IPS-NIHi11 (cell line): ENCODE measurements at places on chromosomes 1 and 21.
A peak's percentile ranks its signal among the peaks of the same experiment; 100 is the strongest.

DNA sequence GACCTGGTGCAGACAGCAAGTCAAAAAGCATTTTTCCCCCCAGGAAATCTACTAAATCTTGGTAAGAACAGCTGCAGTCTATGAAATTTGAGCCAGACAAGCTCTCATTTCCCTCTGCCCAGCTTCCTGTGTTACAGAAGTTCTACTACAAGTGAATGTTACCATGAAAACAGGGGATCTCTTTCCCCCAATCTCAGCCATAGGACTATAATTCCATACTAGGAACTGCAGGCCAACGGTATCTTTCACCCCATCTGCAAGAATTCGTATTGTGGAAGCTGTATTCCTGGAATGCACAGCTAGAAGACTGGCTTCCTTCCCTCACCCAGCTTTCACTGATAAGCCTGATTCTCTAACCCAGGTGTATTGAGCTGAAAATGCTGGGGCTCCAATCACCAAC is 1655.4 kb downstream of the BRINP3 start:
- DNase-seq = peak; percentile 4

- DNase-seq = no peak
Observed at GRCh38 chr1:7371926-7372325, 399.2 kb upstream of the VAMP3 start.

GRCh38 chr1:207766569-207766968 is 14.7 kb downstream of the CD46 start:
- no peak for DNase-seq

DNA sequence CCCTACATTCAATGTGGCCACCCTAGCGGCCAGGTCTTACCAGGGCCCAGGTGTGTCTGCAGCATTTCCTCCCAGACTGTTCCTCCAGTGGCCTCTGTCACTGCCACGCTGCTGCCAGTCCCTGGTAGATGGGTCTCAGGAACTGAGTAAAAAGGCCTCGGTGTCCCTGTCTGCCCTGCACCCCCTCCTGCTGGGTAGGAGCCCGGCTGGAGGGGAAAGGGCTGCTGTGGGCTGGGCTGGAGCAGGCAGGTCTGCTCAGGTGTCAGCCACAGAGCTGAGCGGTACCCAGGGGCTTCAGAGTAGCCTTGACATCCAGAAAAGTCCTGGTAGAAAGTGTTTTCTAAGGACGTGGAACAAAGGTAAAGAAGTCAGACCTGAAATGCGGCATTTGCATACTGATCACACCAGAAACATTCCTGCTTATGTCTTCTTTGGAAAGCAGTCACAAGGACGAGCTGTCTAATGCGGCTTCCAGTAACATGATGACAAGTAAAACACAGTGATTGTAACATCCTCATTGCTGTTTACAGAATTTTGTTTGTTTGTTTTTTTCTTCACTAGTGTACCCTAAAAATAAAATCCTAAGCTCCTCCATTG is 32.6 kb downstream of the SEC16B start:
- DNase-seq = no peak

DNA sequence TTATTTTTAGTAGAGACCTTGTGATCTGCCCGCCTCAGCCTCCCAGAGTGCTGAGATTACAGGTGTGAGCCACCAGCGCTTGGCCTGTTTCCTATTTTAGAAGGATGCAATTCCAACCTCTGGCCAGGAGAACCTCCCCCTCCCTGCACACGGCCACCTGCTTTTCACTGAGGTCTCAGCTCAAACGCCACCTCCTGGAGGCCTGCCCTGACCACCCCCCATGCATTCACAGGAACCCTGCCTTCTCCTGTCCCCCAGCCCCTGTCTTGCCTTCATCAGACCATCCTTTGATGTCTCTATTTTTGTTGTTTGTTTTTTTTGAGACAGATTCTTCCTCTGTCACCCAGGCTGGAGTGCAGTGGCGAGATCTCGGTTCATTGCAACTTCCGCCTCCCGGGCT is 2.3 kb downstream of the SRM start:
- no peak for DNase-seq

DNA sequence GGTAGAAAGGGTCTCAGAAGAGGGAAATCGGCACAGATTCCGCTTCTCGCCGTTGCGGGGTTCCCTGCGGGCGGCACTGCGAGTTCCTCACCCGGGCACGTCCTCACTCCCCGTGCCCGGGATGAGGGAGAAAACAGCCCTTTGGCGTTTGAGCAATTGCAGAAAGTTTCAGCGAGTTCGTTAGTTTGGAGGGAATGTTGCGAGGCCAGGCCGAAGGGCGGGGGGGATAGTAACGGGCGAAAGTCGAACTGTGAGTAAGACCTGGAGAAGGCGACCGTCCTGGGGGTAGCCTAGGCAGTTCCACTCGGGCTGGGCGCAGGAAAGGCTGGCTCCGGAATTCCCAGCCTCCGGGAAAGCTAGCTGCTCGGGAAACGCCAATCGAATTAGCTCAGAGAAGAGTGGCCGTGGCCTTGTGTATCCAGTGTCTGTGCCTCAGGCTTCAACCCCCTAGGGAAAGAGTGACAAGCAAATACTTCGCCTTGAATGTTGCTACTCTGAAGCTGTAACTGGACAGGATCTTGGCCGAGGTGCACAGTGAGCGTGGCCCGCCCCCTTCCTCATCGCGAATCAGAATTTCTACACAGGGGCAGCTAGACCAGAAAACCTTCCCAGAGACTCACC is 787 bp downstream of the PTGFR start:
- DNase-seq = peak; percentile 40

DNA sequence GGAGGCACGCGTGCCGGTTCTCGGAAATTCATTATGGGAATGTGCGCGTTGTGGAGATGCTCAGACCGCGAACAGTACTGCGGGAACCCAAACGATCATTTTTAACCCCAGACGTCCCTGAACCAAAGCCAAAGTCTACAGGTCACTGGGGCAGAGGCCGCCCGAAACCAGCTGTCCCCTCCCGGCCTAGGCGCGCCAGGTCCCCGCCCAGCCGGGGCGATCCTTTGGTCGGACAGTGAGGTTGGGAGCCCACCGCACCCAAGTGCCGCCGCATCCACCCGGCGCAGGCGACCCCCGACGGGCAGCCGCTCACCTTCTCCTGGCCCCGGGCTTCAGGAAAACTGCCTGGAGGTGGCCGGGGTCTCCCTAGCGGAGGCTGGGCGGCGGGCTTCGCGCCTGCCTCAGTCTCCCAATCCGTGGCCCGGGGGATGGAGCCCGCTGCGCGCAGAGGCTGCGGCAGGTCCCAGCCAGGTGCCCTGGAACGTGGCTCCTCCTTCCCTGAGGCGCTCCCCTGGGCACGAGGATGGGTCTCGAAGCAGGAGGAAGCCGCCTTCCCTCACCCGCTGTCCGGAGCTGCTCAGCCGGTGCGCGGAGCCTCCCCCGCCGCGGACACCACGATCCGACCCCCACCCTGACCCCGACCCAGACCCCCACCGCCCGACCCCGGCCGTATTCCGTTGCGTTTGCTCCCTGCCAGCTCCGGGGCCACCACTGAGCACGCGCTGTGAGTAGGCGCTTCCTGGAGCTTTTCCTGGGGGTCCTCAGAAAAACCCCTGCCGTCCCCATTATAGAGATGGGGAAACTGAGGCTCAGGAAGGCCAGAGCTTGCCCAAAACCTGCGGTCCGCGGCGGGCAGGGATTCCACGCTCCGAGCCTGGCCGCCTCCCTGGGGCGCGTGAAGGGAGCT is 8.1 kb upstream of the SLX9 start:
- no peak for DNase-seq

GRCh38 chr1:1954831-1955441 is 35.9 kb upstream of the TMEM52 start:
- no peak for DNase-seq

DNA sequence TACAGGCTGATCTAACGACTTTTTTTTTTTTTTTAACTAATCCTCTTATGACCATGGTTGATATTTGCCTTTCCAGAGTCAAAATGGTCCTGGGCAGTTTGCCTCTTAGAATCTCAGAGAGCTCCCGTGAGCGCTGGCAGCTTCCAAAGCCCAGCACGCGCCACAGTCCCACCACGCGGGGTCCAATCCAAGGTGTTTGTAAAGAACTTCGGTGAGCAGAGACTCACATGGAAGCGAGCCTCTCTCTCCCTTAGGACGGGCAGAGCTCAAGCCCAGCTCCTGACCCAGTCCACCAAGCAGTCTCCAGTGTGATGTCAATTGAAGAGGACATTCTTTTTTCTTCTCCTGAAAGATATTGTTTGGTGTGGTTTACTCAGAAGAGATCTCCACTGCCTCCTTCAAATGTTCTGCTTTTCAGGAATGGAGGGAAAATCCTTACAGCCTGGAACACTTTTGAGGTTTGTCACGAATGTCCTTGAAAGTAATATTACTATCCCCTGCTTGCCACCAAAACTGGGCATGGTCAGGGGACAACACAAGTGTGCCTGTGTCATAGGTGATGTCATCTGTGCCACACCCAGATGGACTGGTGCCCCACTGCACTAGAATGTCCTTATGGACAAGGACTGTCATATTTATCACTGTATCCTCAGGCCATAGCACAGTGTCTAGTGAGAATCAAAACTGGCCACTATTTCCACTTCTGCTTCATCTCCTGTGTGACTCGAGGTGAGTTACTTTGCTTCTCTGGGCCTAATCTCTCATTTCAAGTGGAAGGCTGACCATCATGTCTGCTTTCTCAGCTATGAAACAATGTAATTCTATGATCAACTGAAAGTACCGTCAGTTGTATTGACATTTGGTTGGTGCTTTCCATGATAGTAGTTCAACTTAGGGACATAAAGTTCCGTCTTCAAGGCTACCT is 97.4 kb upstream of the EDEM3 start:
- no peak for DNase-seq

DNA sequence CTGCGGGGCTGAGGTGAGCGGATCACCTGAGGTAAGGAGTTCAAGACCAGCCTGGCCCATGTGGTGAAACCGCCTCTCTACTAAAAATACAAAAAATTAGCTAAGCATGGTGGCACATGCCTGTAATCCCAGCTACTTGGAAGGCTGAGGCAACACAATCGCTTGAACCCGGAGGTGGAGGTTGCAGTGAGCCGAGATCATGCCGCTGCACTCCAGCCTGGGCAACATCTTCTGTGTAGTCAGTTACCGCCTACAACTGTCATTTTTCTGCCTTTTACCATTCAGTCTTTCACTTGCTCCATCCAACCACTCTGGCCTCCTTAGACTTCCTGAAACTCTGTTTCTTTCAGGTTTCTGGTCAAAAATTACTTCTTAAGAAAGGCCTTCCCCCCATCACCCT is 2.2 kb downstream of the MYCBP start:
- no peak for DNase-seq

DNA sequence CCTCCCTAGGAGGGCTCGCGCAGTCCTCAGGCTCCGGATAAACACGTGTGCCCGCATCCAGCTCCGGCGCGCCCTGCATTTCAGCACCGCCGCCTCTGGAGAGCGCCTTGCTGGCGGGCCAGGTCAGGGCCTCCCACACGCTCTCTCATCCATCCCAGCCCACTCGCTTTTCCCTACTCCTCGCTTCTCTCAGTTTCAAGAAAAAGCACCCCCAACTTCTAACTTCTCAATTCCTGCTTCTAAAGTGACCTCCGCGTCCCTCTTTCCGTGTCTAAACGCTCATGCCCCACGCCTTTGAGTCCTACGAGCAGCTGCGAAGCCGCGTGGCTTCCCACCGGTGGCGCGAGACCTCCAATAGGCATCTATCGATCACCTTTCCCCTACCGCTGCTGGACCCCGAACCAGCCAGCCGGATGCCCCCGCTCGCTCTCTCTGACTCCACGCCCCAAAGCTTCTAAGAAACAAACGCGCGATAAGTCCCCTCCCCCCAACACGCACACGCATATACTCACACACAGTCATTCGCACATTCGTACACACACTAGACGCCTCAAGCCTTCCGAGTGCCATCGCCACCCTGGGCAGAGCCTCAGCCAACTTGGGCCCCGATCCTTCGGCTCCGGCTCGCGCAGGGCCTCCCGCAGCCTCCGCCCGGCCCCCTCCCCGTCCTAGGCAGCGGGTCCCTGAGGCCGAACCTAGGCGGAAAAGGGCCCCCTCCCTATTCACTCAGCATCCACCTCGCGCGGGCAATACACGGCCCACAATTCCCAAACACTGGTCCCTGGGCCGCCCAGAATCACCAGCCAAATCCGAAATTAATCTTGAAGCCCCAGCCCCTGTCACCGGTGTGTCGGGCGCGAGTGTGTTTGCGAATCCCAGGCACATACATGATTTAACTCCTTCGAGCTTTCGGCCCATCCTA is 1.1 kb downstream of the NMNAT2 start:
- peak; percentile 89 for DNase-seq

DNA sequence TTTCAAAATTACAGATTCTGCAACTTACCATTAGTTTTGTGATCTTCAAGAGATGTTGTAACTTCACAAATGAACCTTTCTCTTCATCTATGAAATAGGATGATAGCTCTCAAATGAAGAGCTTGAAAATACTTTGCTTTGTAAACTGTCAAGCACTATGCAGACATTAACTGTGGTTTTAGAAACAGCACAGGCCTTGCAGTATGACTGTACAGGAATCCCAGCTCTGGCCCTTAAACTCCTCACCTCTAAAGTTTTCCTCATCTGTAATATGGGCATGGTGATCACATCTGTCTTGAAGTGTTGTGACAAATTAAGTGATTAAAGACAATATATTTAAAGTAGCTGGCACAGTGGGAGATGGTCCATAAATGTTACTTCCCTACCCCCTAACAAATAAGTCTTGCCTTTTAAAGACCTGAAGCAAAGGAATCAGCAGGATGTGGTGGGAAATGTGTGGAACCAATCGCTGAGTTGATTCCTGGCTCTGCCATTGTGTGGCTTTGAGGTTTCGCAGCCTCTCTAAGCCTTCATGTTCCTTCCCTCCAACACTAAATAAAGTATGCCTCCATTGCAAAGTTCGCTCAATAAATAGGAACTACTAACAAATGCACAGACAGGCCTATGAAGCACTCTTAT is 5.5 kb upstream of the PTP4A2 start:
- DNase-seq = no peak

DNA sequence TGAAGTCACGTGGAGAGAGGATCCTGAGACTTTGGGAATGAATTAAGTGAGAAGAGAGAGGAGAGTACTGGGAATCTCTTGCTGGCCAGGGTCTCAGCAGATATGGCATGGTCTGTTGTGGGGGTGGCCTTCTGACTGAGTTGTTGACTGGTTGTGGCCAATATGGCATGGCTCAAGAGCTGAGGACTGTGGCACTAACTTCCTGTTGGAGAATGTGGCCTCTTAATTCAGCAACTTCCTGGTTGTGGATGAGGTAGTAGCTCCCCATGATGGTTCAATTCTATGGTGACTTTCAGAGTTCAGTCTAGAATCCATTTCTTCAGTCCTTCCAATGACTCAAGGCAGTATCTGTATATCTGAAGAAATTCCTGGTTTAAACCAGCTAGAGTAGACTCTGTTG is 44.7 kb upstream of the PAXBP1 start:
- no peak for DNase-seq

DNA sequence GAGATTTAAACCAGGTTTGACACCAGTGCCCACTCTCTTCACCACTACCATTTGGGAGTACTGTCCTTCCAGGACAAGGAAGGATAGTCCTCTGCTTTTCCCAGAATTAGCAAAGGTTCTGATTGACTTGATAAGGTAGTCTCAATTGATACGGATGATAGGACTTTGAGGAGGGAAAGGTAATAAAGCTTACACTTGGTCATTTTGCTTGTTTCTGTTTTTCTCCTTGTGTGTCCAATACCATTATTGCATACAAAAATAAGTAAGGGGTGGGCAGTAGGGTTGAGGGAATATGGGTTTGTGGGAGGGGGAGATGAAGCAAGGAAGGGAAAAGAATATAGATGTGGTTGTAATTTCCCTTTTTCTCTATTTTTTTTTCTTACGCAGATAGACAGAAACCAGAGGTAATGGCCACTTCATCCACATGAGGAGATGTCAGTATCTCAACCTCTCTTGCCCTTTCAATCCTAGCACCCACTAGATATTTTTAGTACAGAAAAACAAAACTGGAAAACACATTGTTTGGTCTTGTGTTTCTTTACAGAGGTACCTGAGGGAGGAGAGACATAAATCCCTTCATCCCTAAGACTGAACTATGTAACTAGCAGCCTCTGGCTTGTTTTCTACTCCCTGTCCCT is 2.6 kb downstream of the C1orf56 start:
- no peak for DNase-seq
